Glutamatergic neuron (in vitro differentiated cells): ENCODE measurements at places on chromosomes 16 and 17. TPM values are rescaled to one million over a fixed set of nuclear protein-coding genes. Genes with fewer than 3 reads are reported as not detected.

GRCh38 chr17:56785405-56785804 is 48.3 kb downstream of the C17orf67 start:
- no peak for DNase-seq

DNA sequence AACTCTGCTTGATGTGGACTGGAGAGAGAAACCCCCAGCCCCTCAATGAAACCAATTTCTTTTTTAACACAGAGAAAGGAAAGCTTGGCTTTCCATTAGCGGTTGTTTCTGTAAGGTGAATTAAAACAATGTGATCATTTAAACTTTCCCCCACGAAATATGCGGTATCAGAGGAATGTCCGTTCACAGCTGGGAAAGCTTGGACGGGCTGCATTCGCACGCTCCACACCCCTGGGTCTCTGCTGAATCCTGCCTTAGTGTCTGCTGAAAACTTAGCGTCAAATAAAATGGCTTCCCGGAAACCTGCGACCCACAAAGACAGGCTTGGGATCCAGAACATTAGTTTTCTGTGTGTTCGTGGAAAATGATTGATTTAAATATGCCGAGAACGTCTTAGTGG is 71.7 kb downstream of the C16orf95 start:
- no peak for DNase-seq

GRCh38 chr17:1147664-1148063 is 32.1 kb downstream of the ABR start:
- DNase-seq, result peak; percentile 73

DNA sequence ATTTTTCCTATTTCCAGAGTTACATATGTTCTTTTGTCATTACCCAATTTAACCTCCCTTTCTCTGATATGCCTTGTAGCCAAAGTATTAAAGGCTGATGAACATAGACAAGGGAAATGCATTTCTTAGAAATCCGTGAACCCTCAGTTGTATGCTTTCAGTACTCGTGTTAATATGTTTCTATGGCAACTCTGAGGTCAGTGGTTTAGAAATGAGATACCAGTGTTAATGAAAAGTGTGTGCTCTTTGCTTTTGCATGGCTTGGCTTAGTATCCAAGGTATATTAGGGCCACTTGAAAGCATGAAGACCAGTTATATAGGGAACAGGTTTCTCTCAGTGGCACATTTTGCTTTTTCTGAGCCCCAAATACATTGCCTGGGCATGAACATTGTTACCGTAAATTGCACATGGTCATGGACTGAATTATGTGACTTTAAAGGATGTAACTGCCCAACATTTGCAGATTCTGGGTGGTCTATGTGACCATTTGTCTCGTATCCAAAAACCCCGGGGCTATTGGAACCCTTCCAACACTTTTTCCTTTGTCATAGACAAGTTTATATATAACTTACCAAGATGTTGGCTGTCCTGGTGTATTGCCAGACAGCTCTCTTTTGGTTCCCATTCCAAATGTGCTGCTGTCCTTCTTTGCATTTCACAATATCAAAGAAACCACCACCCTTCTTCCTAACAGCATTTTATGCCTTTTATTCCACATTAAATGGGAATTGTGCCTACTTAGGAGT is 17.5 kb downstream of the ABHD15 start:
- DNase-seq, result no peak

The HOXB5 gene
- not detected for total RNA-seq

- DNase-seq, result no peak
These were observed 280.8 kb upstream of the TBX2 start for GRCh38 chr17:61118871-61119270.

The DNAH3 gene
- not detected for total RNA-seq

The ITGAX gene
- total RNA-seq, result not detected

DNA sequence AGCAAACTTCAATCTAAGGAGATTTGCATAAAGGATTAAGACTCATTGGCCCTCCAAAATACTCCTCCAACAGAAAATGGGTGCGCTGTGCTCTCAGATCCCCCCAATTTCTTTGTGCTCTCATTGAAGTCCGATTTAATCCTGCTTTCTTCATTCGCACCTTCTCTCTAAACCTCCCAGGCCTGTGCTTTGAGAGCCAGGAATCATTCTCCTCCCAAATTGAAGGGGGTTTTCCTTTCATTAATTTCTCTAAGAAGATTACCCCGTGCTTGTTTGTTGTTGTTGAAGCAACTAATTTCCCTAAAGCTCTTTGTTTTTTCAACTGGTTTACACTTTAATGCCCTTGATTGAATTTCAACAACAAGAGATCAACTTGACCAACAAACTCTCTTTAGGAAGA is 304.2 kb upstream of the IRX3 start:
- no peak for DNase-seq

The CENPX gene
- total RNA-seq, result 59.9 TPM

The NAGS gene
- total RNA-seq, result 0.49 TPM

- no peak for DNase-seq
These were observed 27.0 kb downstream of the CCR7 start for GRCh38 chr17:40538019-40538935.
